Urinary bladder (tissue), 4 donors: ENCODE measurements at places on chromosomes 11 and 22. TPM values are rescaled to one million over a fixed set of nuclear protein-coding genes. Genes with fewer than 3 reads are reported as not detected.

DNA sequence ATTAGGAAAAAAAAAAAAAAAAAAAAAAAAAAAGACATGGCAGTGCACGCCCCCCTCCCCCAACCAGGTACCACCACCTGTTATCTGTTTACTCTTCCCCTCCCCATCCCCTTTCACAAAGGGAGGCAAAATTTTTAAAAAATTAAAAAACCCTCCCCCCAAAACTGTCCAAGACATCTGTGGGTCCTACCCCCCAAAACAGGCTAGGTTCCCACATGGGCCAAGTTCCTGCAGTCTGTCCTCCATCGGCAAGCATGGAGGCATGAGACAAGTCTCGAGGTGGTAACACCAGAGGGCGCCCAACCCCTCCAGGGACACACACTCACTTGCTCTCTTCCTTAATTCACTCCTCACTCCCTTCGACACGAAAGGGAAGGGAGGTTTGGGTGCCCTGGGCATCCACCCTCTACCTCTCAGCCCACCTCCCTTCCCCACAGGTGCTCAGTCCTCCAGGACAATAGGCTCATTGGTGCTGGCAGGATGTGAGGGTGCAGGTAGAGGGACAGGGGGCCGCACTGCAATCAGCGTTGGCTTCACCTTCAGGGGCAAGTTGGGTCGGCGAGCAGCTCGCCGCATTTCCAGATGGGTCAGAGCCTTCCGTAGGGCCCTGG lies 2.2 kb upstream of the TUT1 start:
- no peak for DNase-seq

PANX3 gene
- polyA plus RNA-seq: not detected

ACTN3 gene
- 0.18 TPM for polyA plus RNA-seq

- no peak for DNase-seq
These were observed 248.8 kb downstream of the TBC1D22A start for GRCh38 chr22:47011131-47011858.

GRCh38 chr11:117189191-117189940 lies 9.8 kb upstream of the TAGLN start:
- no peak for DNase-seq

DNA sequence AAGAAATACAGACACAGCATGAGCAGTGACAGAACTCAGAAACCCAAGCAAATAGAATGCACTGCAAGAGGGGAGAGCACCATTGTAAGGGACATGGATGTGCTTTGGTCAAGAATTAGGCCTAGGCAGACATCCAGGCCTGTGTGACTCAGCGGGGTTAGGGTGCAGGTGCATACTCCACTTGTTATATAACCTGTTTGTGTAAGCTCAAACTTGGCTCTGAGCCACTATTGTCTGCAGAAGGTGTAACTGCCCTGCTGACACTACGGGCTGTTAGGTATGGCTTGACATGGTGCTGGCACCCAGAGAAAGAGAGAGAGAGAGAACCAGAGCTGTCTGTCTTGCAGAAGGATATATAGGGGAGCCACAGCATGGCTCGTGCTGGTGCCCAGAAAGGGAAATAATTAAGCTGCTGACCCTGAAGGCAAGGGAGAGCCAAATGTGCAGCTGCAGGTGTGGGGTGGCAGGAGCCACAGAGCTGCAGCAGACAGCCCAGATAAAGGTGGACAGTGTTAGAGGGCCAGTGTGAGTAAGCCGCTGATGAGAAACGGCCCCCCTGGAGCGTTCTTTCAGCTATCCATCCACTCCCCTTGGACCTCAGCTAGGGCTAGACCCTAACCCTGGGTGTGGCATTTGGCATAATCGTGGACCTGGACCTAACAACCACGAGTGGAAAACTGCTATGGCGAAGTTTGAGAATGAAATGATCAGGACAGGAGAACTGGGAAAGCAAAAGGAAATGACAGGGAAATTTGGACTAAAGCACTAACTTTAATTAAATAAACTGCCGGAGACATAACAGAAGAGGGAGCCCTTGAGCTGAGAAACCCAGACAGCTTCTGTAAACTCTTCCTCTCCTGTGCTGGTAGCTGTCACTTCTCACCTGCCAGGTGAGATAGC lies 253.0 kb upstream of the CCDC179 start:
- DNase-seq: no peak
